ENCODE measurements at places on chromosomes 4 and X.

DNA sequence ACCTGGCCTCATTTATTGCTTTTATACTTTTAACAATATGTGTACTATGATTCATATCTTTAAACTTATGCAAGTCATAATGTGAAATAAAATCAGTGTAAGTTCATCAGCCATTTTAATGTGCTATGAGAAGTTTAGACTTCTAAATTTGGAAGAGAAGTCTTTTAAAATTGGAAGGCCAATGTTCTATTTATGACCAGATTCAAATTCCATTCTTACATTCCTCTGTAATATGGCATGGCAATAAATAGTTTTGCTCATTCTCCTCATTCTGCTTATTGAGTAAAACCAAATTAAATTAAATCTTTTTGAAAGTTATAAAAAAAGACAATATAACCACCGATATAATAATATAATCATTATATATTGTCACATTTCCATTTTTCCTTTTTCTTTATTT, 126.2 kb downstream of the SORBS2 start:
- DNase-seq = no peak

DNA sequence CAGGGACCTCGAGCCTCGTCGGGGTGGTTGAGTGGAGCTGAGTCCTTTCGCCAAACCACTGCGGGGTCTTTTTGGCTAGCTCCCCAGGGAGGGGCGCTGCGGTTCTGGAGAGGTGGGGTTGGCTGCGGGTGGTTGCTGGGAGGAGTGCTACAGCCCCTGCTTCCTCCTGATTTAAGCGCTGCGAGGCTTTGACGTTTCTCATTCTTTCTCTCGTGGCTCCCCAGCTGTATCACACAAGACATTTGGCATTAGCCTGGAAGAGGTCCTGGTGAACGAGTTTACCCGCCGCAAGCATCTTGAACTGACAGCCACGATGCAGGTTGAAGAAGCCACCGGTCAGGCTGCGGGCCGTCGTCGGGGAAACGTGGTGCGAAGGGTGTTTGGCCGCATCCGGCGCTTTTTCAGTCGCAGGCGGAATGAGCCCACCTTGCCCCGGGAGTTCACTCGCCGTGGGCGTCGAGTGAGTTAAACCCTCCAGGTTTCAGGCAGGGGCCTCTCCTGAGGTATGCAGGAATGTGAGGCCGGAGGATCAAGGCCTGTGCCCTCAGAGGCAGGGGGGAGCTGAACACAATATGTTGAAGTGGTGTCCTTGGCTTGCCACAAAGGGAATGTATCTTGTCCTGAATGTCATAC, 25.5 kb downstream of the ARHGAP36 start:
- no peak for DNase-seq

DNA sequence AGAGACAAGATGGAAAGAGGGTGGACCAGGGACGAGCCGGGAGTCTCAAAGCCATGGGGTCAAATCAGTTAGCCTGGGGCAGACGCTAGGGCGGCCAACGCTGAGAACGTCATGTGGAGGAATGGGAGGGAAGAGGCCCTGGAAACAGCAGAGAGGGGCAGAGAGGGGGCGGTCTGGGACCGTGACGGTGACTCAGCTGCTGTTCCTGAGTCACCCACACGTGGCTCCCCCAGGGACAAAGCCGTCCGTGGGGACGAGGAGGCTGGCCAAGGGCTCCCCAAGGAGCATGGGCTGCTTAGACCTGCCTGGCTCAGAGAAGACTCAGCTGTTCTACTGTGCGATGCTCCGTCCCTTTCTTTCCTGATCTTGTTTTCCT, 108.4 kb upstream of the LRPAP1 start:
- no peak for DNase-seq

GRCh38 chr4:20433097-20433705, 181.5 kb downstream of the SLIT2 start:
- DNase-seq = no peak

DNA sequence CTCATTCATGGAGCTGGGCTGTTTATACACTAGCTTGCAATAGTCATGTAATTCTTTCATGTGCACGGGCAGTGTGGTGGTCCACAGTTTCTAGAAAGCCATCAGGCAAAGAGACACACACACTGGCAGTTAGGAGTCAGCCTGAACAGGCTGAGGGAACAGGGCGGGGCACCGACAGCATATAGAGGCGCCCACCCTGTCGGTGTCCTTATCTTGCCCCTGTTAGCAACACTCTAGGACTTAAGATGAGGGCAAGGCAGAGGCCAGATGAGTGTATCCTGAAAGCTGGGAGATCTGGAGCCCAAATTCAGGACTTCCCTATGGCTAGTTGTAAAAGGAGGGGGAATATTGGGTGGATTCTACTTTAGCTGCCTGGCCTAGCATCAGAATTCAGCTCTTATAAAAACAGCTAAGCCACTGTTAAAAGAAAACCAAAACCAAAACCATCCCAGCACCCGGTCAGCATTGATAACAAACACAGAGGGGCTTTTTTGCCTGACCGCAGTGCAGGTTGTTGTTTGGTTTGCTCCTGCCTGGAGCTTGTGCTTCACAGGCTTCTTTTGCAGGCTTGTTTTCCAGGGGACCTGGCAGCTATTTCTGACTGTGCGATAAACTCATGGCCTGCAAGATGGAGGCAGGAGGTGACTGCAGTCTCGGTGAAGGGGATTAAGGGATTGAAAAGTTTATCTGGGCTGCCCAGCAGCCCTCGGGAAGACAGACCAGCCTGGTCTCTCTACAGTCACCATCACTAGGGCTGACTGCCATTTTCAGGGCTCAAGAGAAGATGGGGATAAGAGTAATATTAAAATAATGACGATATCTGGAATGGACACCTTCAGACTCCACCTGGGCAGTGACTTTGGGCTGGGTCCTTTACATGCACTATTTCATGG, 638.9 kb downstream of the MID1IP1 start:
- DNase-seq = no peak

DNA sequence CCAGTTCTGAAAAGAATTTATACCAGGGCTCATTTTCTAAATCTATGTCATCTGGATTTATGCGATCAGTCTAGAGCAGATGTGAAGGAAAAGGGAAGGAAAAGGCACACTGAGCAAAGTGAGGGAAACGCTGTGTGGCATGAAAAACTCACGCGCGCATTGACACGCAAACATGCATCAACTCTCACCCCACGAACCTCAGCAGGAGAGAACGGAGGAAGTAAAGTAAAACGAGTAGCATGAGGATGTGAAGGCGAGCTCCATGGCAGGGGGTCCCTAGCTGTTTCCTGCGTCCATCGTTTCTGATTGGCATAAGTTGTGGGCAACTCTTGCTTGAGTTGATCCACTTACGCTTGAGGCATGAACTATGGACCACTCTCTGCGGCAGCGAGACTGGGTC, 102.8 kb upstream of the PDLIM3 start:
- DNase-seq = no peak

GRCh38 chr4:141565379-141566089, 70.8 kb upstream of the IL15 start:
- DNase-seq = no peak

DNA sequence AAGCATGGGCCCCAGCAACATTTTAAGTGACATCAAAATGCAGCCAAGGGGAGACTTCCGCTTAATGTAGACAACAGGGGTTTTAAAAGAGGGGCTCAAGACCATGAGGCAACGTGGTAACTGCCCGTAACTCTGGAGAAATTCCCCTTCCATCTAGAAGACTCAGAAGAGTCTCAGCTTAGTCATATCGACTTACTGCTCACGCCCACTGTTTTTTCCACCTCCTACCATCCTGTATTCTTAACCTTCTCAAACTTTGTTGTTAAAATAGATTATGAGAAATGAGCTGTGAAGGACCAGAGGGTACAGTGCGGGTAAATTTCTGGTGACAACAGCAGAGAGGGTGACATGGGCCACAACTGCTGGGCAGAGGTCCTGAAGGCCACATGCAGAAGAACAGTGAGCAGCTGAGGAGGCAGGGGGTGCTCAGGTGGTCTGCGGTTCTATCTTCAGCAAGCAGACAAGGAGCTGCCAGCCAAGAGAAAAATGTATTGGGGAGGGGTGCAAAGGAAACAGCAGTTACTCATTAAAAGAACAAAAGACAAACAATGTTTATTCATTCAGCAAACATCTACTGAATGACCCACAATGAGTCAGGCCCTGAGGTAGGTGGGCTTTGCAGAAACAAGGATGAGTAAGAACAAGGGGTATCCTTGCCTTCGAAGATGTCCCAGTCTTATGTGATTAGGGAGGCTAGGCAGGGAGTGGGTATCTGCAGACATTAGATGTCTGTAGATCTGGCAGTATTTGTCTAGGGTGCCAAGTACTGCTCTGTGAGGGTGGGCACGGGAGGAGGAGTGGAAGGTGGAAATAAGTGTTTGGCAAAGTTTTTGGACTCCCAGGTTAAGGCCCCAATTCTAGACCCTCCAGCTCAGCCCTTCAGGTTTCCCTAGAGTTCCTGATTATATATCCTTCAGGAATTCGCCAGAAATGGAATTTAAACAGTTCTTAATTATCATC, 175.3 kb downstream of the TSPAN5 start:
- peak; percentile 49 for DNase-seq

DNA sequence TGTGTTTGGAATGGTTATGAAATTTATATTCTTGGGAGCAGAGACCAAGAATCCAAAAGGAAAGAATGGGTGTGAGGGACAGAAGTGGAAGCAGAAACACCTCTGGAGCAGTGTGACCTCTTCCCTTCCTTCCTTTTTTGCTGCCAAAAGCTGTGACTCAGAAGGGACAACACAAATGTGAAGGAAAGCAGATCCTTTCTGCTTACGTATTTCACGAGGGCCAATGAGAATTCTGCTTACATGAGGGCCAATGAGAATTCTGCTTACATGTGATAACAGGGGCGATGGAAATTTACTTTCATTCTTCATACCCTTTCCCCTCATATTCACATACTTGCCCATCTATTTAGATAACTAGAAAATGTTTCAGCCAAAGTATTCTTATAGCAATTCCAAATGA, 404.6 kb downstream of the PRDM5 start:
- DNase-seq = no peak

DNA sequence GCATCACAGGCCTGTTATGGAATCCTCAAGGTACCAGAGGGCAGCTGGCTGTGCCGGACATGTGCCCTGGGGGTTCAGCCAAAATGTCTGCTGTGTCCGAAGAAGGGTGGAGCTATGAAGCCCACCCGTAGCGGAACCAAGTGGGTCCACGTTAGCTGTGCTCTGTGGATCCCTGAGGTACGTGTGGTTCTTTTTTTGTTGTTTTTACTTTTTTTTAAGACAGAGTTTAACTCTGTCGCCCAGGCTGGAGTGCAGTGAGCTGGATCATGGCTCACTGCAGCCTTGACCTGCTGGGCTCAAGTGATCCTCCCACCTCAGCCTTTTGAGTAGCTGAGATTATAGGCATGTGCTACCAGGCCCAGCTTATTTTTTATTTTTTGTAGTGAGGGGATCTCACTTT, 46.1 kb downstream of the JADE1 start:
- DNase-seq = no peak

GRCh38 chr4:93828332-93828994, at the start of gene ATOH1:
TSS of gene ATOH1 (plus strand) at chr4:93828753. CDS start at chr4:93828927, 174 bp downstream.
- DNase-seq = no peak

DNA sequence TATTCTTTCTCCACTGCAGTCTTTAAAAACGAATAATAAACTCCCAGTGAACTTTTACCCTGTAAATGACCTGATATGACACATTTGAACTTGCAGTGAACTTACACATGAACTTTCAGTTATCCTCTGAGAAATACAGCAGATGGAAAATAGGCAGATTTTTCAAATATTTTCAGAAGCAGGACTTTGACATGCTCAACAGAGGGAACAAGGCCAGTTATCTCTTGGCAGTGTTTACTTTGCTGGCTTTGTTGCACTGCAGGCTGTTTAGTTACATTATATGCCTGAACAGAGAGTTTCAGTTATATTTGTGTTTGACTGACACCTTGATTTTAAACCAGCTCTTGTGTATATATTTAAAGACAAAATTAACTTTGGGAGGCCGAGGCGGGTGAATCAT, 47.6 kb upstream of the FGG start:
- no peak for DNase-seq

DNA sequence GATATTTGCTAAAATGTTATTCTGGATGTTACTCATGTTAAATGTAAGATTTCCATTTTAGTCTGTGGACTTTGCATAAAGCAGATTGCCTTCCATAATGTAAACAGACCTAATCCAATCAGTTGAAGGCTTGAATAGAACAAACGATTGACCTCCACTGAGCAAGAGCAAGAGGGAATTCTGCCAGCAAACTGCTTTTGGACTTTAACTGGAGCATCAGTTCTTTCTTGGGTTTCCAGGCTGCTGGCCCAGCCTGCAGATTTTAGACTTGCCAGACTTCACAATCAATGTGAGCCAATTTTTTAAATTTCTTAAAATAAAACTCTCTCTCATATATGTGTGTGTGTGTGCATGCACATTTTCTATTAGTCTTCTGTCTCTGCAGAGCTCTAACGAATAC, 1248.8 kb downstream of the ADGRL3 start:
- no peak for DNase-seq

- no peak for DNase-seq
These were observed 593 bp downstream of the SH3RF1 start for GRCh38 chr4:169269916-169270809.

DNA sequence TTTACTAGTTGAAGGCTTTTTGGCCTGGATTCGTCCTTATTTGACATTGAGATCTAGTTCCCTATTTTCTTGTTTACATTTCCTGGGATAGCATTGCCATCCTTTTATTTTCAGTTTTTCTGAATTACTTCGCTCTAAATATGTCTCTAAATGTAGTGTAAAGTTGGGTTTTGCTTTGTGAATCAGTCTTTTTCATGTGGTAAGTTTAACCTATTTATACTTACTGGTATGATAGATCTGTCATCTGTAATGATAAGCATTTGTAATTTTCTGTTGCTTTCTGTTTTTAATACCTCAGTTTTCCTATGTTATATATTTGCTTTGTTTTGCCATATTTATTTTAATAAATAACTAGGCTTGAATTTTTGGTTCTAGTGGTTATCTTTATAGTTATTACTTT, 6.7 kb downstream of the PDK3 start:
- no peak for DNase-seq

DNA sequence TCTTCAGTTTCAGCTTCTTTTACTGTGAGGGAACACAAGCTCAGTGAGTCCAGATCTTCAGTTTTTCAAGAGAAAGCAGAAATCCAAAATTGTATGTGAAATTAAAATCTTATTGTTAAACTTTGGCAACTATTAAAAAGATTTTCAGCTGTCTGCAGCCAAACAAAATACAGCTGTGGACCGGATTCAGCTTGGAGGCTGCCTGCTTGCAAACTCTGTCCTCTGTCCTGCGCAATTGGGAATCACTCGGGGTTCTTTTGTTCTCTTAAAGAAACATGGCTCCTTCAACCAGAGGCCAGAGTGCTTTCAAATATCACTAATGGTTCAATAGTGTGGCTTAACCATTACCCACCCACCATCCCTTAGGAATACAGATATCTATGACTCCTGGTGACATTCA, 201.2 kb downstream of the CHIC2 start:
- DNase-seq = no peak

DNA sequence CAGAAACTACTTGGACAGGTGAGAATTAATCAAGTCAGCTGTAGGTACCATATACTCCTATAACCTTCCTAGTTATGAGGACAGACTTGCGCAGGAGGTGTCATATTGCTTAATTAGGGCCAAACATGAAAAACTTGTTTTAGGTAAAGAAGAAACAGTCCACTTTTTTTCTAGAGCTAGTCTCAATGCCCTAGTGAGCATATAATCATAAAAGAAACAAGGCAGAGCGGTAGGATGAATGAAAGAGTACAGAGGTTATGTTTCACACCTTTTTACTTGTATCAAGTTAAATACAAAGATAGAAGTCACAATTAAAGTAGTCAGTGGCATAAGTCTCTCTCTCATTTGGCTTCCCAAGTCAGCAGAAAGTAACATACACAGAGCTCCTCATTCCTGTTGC, 88.9 kb downstream of the RPS6KA6 start:
- DNase-seq = no peak

GRCh38 chr4:80489798-80490197, 154.3 kb downstream of the CFAP299 start:
- no peak for DNase-seq
